Activated CD4-positive, alpha-beta T cell treated with anti-CD3 and anti-CD28 coated beads, Interleukin-2, amount 50 U/mL, for 24 hours (primary cell): ENCODE measurements at places on chromosomes 4 and X.

DNA sequence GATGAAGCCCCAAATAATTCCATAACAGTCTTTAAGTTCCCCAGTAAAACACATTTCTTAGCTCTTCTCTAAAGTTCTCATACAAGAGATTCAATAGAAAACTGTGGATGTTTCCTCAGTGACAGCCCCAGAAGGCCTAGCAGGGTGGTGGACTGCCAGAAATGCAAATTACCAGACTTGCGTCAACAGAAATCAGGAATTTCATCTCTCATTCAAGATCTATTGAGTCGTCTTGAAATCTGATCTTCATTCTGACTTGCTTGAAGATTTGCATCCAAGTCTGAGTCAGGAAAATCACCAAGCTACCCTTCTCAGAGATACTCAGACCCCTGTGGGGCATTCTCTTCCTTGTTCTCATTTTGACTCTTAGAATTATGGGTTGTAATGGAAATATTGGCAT is 68.9 kb upstream of the NDP start:
- no peak for DNase-seq

GRCh38 chr4:48173056-48173991 is 39.3 kb upstream of the TXK start:
- DNase-seq: no peak

GRCh38 chrX:110414679-110415439 is 56.2 kb downstream of the RTL9 start:
- no peak for DNase-seq

- DNase-seq: no peak
Measured at GRCh38 chrX:87813566-87813965, 296.0 kb downstream of the KLHL4 start.

DNA sequence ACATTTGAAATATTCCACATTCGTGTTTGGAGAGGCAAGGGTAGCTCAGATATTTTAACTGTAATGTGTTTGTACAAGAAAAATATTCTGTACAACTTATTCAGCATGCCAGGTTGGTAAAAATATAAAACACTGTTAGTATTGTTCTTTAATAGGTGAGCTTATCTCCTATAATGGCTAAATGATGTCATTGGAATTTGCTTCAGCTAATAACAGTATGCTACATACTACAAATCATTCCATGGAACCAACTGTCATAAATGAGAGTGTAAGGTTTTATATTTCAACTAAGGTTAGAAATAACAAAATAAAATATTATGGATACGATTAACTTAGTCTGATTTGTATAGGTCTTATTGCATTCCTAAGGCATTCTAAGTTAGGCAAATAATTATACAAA is 206.6 kb downstream of the ADGRL3 start:
- no peak for DNase-seq

GRCh38 chrX:133892337-133892736 is 93.1 kb downstream of the GPC3 start:
- DNase-seq: no peak

DNA sequence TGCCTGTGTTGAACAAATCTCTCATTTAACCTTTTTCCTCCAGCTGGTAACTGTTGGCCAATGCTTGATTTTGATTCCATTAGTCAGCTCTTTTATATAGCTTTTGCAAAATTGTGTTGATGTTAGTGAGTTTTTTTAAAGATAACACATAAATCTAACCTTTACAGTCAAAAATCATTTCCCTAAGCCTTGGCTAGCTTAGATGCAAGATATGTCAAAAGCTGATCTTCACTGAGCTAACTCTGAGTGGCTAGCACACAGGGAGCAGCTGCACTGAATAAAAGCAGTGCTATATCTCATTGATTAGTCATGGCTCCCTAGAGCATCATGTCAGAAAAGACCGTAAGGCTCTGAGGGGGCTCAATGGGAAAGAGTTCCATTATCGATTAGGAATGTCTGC is 78.7 kb downstream of the PPARGC1A start:
- no peak for DNase-seq
